Occipital lobe (tissue), 3 donors: ENCODE measurements at places on chromosomes 4 and X. TPM values are rescaled to one million over a fixed set of nuclear protein-coding genes. Genes with fewer than 3 reads are reported as not detected.

The HDAC6 gene
- total RNA-seq = 64.1 TPM

DNA sequence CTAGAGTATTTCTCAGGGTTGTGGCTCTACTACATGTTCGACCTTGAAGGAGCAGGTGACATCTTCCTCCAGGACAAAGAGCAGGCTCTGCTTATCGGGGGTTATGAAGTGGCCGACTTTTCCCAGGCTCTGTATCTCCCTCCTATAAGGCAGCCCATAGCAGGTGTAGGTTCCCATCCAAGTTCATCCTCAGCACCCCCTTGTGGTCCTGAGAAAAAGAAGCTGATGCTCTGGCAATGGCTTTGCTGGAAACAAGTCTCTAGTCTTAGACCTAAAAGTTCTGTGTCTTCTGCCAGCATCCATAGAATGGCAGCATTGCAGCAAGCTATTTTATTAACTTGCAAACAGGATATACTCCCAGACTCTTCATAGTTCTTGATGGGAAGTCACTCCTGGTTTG lies 836.6 kb upstream of the PRKX start:
- no peak for DNase-seq

The GATA1 gene
- 0.31 TPM for total RNA-seq

DNA sequence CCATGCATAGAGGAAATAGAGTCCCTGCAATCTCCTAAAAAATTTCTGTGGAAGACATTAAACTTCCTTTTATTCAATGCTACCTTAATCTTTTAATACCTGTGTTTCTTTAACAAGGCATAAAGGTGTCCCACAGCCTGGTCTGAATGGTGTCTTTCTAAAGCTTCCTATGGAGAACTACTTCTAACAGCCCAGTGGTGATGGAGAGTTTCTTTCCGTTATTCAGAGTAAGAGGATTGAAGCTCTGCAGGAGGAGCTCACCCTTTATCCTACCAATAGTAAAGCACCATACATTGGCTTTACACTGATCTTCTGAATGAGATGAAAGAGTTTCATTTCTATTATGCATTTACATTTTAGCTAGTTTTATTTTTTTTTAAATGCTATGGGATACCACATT lies 1362.4 kb upstream of the ADGRL3 start:
- DNase-seq = no peak

GRCh38 chr4:110188113-110188512 lies 10.3 kb downstream of the ELOVL6 start:
- no peak for DNase-seq

The NLGN4X gene
- 56.1 TPM for total RNA-seq
